Stimulated activated CD4-positive, alpha-beta T cell treated with anti-CD3 and anti-CD28 coated beads, TNF-alpha, amount 100 ng/mL, for 4 hours (primary cell): ENCODE measurements at places on chromosomes 6 and 20.

- no peak for DNase-seq
Observed at GRCh38 chr6:112106562-112106961, 19.2 kb downstream of the FAM229B start.

GRCh38 chr6:23608931-23609435 is 517.0 kb upstream of the NRSN1 start:
- no peak for DNase-seq

- DNase-seq, result no peak
Observed at GRCh38 chr20:48739395-48740291, 88.2 kb downstream of the PREX1 start.

- no peak for DNase-seq
Observed at GRCh38 chr6:108395297-108395696, 100.4 kb downstream of the AFG1L start.

DNA sequence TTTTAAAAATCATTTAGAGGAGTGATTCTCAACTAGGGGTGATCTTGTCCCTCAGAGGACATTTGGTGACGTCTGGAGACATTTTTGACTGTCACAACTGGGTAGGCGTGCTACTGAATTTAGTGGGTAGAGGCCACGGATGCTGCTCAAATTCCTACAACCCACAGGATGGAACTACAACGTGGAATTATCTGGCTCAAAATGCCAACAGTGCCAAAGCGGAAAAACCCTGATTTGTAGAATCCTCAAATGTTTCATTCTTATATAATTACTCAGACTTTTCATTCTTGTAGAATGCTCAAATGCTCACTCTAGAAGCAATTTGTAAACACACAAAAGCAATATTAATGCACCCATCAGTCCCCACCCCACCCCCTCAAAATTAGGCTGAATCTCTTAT is 229.8 kb downstream of the ZMYND8 start:
- DNase-seq, result no peak

- DNase-seq, result no peak
Observed at GRCh38 chr20:62549499-62550086, 73.8 kb upstream of the GATA5 start.

- no peak for DNase-seq
Observed at GRCh38 chr20:14617123-14617522, 279.7 kb upstream of the FLRT3 start.

DNA sequence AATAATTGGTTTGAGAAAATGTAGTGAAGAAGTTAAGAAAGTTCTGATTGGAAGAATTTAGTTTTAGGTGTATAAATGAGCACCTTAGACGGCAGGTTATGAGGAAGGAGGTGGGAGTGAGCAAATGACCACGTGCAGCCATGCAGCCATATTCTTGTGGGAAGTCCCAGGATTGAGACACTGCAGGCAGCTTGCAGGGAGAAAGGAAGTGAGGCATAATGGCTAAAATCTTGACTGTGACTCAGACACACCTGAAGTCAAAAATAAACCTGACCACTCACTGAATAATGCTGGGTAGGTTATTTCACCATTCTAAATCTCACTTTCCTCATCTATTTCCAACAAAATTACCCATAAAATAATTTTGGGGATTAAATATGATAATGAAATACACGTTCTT is 16.6 kb downstream of the DSE start:
- DNase-seq, result no peak

GRCh38 chr6:55617272-55617671 is 38.3 kb upstream of the HMGCLL1 start:
- DNase-seq, result no peak

DNA sequence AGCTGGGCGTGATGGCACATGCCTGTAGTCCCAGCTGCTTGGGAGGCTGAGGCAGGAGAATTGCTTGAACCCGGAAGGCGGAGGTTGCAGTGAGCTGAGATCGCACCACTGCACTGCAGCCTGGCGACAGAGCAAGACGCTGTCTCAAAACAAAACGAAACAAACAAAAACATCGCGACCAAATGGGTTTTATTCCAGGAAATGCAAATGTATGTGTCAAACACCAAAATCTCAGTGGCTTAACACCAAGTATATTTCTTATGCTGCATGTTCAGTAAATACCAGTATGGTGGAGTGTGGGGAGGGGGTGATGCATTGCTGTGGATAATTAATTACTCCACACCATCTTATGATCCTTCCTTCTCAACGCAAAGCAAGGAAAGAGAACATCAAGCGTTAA is 28.1 kb downstream of the ACTR5 start:
- DNase-seq, result no peak

GRCh38 chr6:107555449-107555848 is 65.5 kb downstream of the SOBP start:
- DNase-seq, result no peak

DNA sequence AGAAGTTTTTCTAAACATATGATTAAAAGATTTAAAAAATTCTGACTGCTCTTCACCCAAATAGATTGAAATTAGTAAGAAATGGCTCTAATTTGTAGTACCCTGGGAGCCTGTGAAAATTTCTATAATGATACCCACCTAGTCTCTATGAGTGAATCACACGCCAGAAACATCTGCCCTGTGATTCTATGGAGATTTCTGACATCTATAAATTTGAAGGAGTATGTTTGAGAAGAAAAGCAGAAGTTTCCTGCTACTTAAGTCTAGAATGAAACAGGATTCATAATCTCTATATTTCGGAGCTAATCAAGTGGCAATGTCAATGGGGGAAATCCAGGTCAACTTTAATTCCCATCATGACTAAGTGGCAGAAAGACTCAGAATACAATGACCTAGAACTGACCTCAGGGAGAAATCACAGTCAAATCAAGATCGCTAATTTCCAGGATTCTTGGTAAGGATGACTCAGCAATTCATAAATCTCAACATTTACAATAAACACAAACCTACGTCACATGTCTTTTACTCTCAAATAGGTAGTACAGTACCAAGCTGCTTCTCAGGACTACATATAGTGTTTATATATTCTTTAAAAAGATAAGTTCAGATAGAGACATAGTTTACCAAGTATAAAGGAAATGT is 186.2 kb upstream of the TNFAIP3 start:
- DNase-seq, result no peak

DNA sequence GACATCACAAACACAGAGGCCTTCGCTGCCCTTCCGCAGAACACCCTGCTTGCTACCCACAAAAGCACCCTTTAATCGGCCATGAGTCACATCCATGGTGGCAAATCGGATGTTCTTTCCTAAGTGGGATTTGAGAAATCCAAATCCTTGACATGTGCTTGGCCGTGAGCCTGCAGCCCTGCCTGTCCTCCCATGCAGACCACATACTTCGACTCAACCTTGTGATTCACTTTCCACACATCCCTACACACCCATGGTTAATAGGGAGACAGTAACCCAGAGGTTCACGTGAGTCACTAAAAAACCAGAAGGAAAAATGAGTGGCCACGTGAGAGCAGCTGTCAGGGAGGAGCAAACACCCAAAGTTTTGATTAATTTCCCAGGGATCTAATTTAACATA is 19.4 kb downstream of the RAMACL start:
- DNase-seq, result no peak

DNA sequence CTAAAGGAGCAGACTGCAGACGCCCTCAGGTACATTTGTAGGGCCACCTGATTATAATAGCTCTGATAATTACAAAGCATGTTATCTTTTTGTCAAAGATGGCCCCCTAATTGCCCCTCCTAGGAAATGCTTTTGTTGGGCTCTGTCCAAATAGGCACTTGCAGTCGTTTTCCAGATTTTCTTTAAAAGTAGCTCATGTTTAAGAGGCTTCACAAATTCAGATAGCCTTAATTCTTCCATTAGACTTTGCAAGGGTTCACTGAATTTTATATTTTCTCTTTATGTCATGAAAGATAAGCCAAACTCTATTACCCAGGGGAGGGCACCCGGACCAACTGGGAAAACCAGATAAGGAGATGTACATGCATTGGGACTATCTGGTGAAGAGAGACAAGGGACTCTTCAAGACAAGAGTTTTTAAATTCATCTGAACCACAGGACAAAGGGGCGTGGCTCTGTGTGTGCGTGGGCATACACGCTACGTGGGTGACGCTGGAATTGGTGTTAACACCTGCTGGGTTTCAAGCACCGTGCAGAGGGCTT is 95.6 kb downstream of the TOX2 start:
- peak; percentile 17 for DNase-seq

DNA sequence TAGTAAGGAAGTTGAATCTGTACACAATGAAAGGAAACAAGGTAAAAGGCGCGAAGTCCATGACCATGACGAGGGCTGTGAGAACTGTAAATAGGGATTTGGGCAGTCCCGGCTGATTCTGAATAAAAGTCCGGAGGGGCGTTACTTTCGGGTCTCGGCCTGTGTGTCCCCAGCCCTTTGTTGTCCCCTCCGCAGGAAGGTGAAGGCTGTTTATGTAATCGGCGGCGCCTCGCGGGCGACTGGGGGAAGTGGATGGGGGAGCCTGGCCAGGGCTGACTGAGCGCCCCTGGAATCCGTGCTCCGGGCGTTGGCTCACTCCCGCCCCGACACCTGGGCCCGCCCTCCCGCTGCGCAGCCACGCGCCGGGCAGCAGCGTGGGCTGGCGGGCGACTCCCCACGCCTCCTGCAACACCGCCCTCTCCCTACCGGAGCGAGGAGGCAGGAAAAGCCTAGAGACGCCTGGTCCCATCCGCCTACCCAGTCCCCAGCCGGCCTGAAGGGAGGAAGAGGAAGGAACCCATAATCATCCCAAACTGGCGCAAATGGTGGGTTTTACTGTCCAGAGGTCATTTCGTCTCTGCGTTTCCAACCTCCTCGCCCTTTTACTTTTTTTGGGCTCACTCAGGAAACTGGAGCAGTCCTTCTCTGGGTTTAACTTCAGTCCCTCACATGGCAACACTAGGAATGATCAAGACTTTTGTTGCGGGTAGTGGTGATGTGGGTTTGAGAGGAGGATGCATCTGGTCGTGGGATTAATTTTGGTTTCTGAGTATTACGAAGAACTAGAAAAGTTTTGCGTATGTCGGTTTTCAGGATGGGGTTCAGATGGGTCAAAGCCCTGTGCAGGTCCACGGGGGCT is 12.1 kb downstream of the TRIM31 start:
- DNase-seq, result no peak

- DNase-seq, result no peak
Observed at GRCh38 chr6:147977851-147978465, 364.7 kb upstream of the SASH1 start.

DNA sequence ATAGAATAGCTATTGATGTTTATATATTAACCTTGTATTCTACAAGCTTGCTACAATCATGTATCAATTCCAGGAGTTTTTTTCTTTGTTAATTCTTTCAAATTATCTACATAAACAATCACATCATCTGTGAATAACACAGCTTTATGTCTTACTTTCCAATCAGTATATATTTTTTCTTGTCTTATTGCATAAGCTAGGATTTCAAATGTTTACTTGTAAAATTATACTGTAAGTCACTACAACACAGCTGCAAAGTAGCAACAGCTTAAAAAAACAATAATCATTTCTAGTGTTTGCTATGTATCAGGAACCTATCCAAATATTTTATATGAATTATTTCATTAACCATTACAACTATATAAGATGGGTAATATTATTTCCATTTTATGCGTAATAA is 270.4 kb downstream of the KIF16B start:
- no peak for DNase-seq

- DNase-seq, result no peak
Observed at GRCh38 chr6:4916954-4917561, 86.8 kb downstream of the RPP40 start.

DNA sequence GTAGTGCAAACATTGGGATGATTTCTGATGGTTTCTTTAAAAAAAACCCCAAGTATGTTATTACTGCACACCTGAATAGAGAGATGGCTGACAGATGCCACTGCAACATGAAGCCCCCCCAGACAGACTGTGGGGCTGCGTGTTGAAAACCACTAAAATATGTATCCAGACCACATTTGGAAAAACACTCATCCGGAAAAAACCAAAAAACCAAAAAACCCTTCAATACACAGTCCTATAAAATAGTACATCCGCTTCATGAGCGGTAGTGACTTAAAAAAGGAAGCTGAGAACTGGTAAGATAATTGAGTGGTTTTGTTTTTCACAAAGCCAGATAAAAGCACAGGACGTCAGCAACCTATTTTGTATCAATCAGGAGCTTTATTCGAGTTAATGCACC is 47.1 kb upstream of the EDN3 start:
- no peak for DNase-seq

DNA sequence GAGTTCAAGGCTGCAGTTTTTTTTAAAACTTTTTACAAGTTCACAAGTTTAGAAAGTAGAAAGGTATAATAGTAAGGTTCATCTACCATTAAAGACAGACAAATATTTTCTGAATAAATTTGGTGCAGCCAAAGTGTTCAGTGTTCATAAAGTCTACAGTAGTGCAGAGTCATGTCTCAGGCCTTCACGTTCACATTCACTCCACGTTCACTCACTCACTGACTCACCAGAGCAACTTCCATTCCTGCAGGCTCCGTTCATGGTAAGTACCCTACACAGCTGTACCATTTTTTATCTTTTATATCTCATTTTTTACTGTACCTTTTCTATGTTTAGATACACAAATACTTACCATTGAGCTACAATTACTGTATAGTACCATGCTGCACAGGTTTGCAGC is 67.6 kb downstream of the B4GALT5 start:
- DNase-seq, result no peak

DNA sequence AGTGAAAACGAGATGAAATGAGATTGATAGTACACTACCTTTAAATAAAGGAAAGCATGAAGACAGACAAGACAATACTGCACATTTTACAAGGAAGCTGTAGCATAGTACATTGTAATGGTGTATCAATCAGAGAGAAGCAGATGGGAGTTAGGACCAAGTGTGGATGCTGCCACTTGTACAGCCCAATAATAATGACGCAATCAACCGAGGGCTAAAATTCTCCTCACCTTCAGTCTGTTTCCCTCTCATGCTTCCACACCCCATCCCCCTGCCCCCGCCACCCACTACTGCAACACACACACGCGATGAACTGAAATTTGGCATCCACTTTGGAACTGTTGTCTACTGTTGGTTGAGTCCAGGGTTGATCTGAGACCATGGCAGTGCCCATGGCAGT is 12.4 kb upstream of the HDGFL1 start:
- no peak for DNase-seq
